ENCODE measurements at places on chromosomes 6 and 20. TPM values are rescaled to one million over a fixed set of nuclear protein-coding genes. Genes with fewer than 3 reads are reported as not detected.

Gene PDCD2
- 74.9 TPM for total RNA-seq

Gene SLC35D3
- total RNA-seq: not detected

Gene FBXO5
- 47.1 TPM for total RNA-seq

Gene LPA
- total RNA-seq: not detected

Gene GJA1
- not detected for total RNA-seq

Gene SLC2A10
- not detected for total RNA-seq

Gene ADGRF5
- not detected for total RNA-seq

Gene SLC17A9
- total RNA-seq: 40.9 TPM

Gene SIRPB2
- total RNA-seq: not detected

Gene FOXS1
- not detected for total RNA-seq

Gene SLPI
- not detected for total RNA-seq

Gene E2F1
- total RNA-seq: 68.4 TPM

Gene MEP1A
- not detected for total RNA-seq

Gene ELOVL2
- not detected for total RNA-seq

Gene OR2H2
- total RNA-seq: not detected

Gene PTCHD4
- not detected for total RNA-seq

Gene DYNLT2
- 2.3 TPM for total RNA-seq

Gene ECT2L
- not detected for total RNA-seq

Gene C6orf15
- not detected for total RNA-seq

Gene PPT2
- 23.7 TPM for total RNA-seq

Gene UNC5CL
- total RNA-seq: 3.0 TPM

Gene TRDN
- not detected for total RNA-seq

Gene POLR3F
- total RNA-seq: 8.3 TPM

Gene PRR18
- not detected for total RNA-seq

Gene FNDC1
- not detected for total RNA-seq

Gene SALL4
- total RNA-seq: 0.08 TPM

Gene TRIM40
- not detected for total RNA-seq

Gene NELFE
- total RNA-seq: 61.3 TPM

Gene CRIP3
- total RNA-seq: 0.62 TPM

Gene TM9SF4
- 36.9 TPM for total RNA-seq

Gene EPPIN
- not detected for total RNA-seq

Gene DDX43
- total RNA-seq: 3.5 TPM

Gene PLA2G7
- 7.5 TPM for total RNA-seq

Gene ENPP3
- total RNA-seq: 0.36 TPM

Gene PSMB8
- total RNA-seq: 308 TPM

Gene PAK5
- total RNA-seq: not detected

Gene FILIP1
- not detected for total RNA-seq

Gene SIRPD
- total RNA-seq: 0.30 TPM

Gene HTR1E
- total RNA-seq: not detected

Gene TRIM38
- total RNA-seq: 29.1 TPM

Gene LY6G6D
- not detected for total RNA-seq

Gene GCNT2
- total RNA-seq: 7.5 TPM

Gene GPSM3
- total RNA-seq: 260 TPM

Gene BCLAF1
- 165 TPM for total RNA-seq

Gene TCP11
- total RNA-seq: not detected

Gene PHF3
- total RNA-seq: 69.5 TPM

Gene CNR1
- not detected for total RNA-seq

Gene KIAA0408
- 3.1 TPM for total RNA-seq

Gene OR10C1
- total RNA-seq: not detected

Gene CPNE5
- total RNA-seq: 1.3 TPM

Gene NRSN1
- total RNA-seq: not detected

Gene GRM1
- not detected for total RNA-seq

Gene RBM38
- 62.8 TPM for total RNA-seq

Gene MLN
- not detected for total RNA-seq
